ENCODE measurements at places on chromosomes 7 and 10.

DNA sequence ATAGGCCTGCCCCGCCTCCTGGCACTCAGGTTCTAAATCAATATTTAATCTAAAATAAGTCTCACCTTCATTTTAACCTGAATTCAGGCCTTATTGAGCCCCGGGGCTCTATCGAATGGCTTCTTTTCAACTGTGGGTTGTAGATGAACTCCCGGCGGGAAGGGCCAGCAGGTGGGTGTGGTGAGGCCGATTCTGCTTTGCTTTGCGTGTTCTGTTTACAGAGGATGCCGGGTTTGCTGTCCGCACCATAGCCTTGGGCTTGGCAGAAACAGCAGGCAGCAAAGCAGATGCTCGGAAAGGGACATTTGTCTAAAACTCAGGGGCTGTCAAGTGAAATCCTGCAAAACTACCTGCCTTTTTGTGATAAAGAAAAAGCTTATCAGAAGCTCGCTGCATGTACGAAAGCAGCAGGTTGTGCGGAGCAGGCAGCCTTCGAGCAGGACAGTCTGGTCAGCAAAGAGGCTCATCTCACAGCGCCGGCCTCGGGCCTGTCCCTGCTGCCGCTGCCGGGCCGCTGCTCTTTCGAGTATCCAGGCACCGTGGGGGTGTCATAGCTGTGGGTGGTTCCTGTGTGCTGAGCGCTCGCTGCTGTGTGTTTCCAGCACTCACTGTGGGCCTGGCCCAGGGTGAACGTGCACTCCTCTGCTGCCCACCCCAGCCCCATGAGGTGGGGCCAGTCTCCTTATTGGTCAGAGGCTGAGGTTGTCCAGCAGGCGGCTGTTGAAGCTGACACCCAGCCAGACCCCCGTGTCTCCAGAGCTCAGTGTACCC lies 434.8 kb upstream of the FOXK1 start:
- no peak for DNase-seq

- no peak for DNase-seq
These were observed 1214.8 kb downstream of the SORCS1 start for GRCh38 chr10:105949721-105950120.

GRCh38 chr7:36711256-36711655 lies 13.0 kb downstream of the AOAH start:
- no peak for DNase-seq

GRCh38 chr7:50022991-50023390 lies 70.1 kb downstream of the ZPBP start:
- DNase-seq, result no peak

GRCh38 chr10:28730031-28730778 lies 52.9 kb downstream of the BAMBI start:
- DNase-seq, result peak; percentile 84

GRCh38 chr7:116824449-116824848 lies 37.9 kb upstream of the CAPZA2 start:
- DNase-seq, result no peak

- no peak for DNase-seq
These were observed 2.4 kb downstream of the GNG11 start for GRCh38 chr7:93923942-93924341.
